ENCODE measurements at places on chromosomes 3 and 15.

DNA sequence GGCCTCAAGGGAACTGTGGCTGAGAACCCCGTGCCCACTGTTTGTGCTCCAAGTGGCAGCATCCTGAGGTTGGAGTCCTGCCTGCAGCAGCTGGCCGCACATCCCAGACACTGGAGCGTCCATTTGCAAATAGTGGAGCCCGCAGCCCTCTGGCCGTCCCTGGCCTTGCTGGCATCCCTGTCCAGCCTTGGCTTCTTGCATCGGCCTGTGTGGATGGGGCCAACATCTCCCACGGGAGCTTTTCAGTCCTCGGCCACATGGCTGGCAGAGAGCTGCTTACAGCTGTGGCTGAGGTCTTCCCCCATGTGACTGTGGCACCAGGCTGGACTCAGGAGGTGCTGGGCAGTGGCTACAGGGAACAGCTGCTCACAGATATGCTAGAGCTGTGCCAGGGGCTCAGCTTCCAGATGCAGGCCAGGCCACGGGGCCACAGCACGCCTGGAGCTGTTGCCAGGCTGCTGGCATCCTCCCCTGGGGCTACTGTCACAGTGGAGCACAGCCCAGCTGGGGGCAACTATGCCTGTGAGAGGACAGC lies 71.2 kb downstream of the FAM43A start:
- no peak for DNase-seq

GRCh38 chr3:177478170-177478867 lies 281.0 kb upstream of the TBL1XR1 start:
- peak; percentile 93 for DNase-seq

DNA sequence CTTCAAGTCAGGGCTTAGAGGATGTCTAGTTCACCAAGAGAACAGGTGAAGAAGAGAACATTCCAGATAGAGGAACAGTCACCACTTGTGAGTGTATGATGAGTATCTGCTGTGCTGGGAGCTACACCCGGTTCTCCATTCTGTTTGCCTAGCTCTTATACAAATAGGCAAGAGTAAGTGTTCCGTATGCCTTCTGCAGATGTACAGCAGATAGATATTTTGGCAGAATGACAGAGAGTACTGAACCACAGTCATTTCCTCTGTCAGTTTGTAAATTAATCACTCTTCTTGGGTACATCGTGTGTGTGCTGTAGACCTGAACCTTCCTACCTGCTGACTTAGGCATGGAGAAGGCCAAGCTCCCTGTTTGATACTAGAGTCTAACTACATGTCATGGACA lies 108.3 kb upstream of the CTDSPL start:
- DNase-seq: no peak

- DNase-seq: no peak
Measured at GRCh38 chr3:120726791-120727190, 15.5 kb downstream of the RABL3 start.

GRCh38 chr15:56886363-56886931 lies 32.0 kb upstream of the TCF12 start:
- DNase-seq: no peak

DNA sequence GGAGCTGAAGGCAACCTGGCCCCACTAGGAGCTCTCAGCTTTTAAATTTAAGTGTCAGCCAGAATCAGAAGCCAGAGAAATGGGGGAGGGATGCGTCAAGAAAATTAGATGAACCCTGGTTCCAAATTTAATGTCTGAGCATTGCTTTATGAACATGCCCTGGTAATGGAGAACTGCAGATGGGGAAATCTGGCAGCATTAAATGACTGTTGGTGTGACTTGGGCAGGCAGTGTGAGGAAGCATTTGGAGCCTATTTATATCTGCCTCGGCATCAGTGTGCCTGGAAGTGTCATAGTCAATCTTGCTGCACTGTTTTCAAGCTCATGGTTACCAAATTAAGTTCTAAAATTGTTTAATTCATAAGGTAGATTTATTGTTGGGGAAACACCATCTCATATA lies 29.0 kb downstream of the NME9 start:
- no peak for DNase-seq

DNA sequence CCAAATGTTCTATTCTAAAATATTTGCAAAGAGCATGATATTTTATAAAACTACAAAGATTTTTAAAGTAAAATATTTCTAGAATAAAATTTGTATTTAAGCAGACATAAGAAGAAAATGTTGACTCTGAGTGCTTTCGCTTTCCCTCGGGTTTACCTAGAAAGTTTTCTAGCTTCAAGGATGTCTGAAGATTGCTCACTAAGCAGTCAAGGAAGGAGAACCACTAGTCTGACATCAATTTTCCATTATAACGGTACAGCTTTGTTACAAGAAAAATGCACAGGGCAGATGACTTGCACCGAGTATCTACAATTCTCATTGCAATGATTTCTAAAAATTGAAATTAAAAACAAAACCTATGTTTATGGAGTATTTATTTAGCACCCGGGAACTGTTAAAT lies 14.2 kb downstream of the GPR15 start:
- DNase-seq: no peak

Measured in amniotic stem cell (primary cell).